ENCODE measurements at places on chromosomes 5 and 9.

DNA sequence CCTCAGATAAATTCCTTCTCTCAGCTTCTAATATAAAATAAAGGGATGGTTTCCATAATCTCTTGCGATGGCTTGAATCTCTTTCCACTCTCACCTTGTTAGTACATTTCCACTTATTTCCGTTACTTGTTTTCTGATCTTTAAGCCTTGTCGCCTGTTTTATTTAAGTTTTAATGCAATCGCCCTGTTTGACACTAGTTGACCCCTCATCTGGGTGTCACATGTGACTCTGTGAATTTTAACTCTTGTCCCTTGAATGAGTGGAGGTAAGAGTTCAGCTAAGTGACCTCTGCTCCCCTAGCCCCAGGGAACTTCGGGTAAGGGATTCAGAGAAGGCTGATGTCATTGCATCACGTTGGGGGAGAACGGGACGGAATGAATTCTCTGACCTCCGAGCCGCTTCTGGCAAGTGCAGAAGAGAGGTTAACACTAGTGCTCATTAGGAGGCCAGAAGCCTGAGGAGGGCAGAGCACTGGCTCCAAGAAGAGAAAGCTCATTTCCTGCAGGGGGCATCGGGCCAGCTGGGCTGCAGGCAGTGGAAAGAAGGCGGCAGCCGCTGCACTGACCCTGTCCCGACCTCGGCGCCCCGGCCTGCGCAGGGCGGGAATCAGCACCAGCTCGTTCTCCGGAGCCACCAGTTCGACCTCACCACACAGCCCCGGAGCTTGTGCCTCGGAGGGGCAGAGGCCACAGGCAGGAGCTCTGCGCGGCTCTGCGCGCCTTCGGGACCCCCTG lies 569 bp downstream of the HINT2 start:
- DNase-seq, result peak; percentile 61

- DNase-seq, result no peak
These were observed 8.9 kb upstream of the AKNA start for GRCh38 chr9:114396558-114397218.

- no peak for DNase-seq
These were observed 67.9 kb upstream of the PRR16 start for GRCh38 chr5:120396186-120396585.

GRCh38 chr9:131433302-131433854 lies 39.5 kb downstream of the PRRC2B start:
- DNase-seq, result no peak

GRCh38 chr9:37149666-37150308 lies 29.4 kb downstream of the ZCCHC7 start:
- DNase-seq, result no peak

All from hematopoietic multipotent progenitor cell (in vitro differentiated cells).